Kidney (tissue), 22 donors: ENCODE measurements at places on chromosomes 7 and 10.
A peak's percentile ranks its signal among the peaks of the same experiment; 100 is the strongest.

- DNase-seq, result no peak
Measured at GRCh38 chr10:92010047-92010735, 86.6 kb downstream of the BTAF1 start.

- DNase-seq, result no peak
Measured at GRCh38 chr10:28375399-28376354, 72.8 kb upstream of the MPP7 start.

DNA sequence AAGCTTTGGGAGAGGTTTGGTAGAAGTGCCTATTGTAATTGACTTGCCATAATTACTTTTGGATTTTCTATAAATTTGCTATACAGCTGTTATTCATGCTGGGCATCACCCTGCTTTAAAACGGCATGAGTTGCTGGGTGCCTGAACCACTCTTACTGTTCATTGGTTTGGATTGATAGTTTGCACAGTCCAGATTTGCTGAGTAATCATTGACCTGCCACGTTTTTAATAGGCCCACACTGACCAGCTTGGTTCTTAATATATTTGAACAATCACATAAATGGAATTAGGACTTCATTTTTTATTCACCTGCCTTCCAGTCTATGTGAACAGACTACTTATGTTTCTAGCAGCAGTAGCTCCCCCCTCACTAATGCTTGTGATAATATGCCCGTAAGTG lies 630.8 kb downstream of the SDK1 start:
- no peak for DNase-seq

- DNase-seq, result peak; percentile 37
Measured at GRCh38 chr10:132867801-132868644, 74.3 kb downstream of the CFAP46 start.

DNA sequence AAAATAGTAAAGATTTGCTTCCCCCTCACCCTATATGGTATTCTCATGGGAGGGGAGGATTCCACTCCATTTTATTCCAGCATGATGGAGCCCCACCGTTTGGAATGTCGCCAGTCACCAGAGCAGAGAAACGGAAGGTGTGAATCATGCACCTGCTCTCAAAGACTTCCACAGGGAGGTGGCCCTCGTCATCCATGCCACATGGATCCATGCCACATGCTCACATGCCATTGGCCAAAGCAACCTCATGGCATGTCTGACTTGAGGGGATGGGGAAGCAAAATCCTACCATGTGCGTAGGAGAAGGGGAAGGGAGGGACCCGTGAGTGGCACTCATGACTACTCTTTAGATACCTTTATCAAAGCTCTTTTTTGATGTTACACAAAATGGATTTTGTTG lies 256.0 kb downstream of the SKAP2 start:
- no peak for DNase-seq

- no peak for DNase-seq
Measured at GRCh38 chr10:112195224-112195623, 11.7 kb upstream of the GPAM start.

GRCh38 chr10:113381981-113382509 lies 170.8 kb upstream of the HABP2 start:
- no peak for DNase-seq

DNA sequence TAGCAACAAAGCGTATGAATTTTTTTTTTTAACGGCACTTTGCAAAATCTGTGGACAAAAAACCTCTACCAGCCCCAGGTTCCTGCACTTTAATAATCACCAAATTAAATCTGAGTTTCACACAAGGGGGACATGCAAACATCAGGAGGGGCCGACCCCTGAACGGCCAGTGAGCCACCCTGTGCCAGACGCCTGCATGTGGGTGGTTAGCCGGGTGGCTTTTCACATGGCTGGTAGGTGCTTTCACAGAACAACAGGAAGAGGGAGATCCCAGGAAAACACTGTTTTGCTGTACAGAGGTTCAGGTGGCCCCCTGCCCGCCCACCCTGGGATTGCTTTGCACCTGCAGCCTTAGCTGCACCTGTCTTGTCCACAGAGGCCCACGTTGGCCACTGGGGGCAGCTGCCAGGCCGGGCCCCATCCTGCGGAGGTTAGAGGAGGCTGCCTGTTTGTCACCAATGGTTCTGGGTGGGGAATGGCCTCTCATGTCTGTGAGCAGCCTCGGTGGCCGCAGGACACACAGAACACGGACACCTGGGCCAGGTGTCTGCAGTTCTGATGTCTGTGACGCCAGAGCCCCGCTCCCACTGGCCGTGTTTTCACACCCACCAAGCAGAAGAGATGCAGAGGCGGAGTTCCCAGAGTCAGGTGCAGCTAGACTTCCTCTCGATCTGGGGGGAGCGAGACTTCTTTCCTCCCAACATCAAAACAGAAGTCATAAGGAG lies 107.7 kb downstream of the FAM53B start:
- DNase-seq, result no peak

GRCh38 chr7:94666879-94667587 lies 11.1 kb upstream of the SGCE start:
- no peak for DNase-seq

DNA sequence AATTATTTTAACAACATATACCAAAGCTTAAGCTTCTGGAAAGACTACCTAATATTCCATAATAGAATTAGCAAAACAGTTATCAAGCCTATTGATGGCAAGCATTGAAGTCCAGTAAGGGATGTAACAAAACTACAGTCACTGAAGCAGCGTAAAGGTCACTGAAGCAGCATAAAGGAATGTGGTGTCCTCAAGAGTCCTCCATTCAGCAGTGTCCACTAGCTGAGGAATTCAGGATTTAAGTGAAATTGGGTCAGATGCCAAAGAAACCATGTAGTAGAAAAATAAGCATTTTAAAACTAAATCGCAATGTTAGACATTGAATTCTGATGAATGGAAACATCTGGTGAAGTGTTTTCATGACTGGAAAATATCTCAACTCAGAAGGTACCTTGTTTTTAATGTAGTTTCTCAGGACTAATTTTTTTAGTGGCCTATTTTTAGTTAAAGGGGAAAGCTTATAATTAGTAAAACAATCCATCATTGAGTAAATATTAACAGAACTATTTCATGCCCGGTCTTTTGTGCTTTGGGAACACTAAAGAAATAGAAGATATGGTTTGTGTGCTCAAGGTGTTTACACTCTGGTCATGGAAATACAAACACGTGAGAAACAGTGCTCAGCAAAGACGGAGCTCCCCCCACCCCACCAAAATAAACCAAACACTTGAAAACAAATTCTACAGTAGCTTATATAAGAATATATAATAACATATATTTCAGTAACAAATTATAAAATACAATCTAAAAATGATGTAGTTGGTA lies 121.4 kb downstream of the CDK14 start:
- no peak for DNase-seq

DNA sequence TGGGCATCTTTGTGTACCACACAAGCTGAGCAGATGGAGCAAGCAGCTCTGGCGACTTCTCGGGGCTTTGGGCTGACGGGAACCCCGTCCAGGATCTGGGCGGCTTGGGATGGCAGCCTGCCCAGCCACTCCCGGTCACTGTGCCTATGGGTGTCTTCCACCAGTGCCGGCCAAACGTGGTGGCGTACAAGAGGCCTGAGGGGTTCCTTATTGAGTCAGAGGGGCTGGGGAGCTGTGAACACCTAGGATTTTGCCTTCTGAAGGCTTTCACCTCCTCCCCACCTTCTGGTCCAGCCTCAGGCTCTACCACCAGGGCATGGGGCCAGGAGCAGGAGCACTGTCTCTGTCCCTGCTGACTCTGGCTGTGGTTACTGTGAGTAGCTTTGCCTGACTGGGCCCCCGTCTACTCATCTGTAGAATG lies 71.8 kb upstream of the PPIF start:
- DNase-seq, result no peak

- no peak for DNase-seq
Measured at GRCh38 chr7:131390275-131390674, 62.6 kb downstream of the MKLN1 start.

- no peak for DNase-seq
Measured at GRCh38 chr10:32744321-32744720, 213.7 kb downstream of the ITGB1 start.

GRCh38 chr10:48550977-48551376 lies 53.9 kb downstream of the ARHGAP22 start:
- DNase-seq, result no peak

GRCh38 chr10:5314840-5315239 lies 49.9 kb upstream of the UCN3 start:
- DNase-seq, result no peak

DNA sequence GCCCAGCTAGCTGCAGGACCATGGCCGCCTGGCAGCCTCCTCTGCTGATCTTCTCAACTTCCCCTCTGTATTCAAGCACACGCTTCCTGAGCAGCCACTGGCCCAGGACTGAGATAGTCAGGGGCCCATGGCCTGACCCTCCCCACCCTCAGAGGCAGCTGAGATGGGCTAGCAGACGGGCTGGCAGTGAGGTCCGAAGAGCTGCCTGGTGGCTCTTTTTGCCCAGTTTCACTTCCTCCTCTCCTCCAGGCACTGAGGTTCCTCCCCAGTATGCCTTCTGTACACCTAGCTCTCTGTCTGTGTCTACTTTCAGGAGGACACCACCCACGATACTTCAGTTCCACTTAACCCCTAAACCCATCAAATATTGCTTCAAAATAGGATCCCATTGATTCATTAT lies 395.6 kb downstream of the TNS3 start:
- no peak for DNase-seq
